ENCODE measurements at places on chromosomes 11 and 22.

DNA sequence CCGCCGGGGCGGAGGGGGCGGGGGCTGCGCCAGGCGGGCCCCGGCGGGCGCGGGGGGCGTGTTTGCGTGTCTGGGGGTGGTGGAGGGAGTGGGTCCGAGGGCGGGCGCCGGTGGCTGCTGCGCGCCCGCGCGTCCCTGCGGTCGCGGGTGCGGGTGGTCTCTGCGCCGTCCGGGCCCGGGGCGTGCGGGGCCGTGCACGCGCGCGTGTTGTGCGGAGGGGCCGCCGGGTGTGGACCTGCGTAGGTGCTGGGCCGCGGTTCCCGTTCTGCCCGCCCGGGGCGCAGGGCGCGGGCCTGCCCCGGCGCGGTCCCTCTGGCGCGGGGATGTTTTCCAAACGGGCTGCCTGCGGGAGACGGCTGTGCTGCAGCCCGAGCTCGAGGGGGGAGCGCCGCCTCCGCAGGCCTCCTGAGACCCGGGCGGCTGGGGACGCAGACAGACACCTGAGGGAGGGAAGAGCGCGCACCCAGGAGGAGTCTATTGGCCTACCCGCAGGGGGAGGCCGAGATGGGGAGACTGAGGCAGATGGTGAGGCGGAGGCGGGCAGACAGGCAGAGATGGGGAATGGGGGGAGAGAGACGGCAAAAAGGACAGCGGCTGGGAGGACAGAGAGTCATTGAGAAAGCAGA, 442 bp downstream of the PELI3 start:
- peak; percentile 64 for DNase-seq

GRCh38 chr22:26045860-26046259, 123.4 kb upstream of the SEZ6L start:
- no peak for DNase-seq

DNA sequence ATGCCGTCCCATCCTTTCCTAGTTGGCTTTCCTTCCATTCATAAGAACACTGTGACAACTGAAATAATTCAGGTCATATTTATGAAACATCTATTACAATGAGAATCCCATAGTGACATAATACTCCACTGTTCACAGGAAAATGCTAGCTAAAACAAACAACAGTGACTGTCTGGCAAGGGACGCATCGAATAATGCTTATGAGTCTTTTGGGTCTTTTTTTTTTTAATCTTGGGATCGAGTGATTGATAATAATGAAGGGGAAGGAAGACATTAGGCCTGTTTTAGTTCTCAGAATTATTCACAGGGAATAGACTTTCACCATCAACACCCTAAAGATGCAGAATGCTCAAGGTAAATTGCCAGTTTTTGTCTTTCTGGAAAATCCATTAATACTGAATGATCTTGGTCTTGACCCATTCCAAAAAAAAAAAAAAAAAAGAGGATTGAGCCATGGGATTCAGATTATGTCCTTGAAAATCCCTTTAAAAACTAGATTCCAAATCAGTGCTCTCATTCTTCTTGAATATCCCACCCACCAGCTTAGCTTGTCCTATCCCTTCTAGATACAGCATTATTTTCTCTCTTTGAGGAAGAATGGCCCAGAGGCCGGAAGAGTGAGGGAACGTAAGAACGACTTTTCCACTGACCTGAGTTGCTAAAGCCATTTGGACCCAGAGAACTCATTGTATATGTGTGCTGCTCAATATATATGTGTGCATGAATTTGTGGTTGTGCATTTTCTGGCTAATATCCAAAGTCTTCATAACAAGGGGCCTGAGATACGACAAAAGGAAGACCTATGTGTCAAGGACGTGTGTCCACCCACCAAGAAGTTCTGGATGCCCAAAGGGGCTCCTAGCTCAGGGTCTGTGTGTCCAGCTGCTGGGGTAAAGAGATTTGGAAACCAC, 35.2 kb upstream of the CREB3L1 start:
- DNase-seq, result peak; percentile 59

GRCh38 chr11:19467904-19468303, 227.2 kb upstream of the E2F8 start:
- no peak for DNase-seq

DNA sequence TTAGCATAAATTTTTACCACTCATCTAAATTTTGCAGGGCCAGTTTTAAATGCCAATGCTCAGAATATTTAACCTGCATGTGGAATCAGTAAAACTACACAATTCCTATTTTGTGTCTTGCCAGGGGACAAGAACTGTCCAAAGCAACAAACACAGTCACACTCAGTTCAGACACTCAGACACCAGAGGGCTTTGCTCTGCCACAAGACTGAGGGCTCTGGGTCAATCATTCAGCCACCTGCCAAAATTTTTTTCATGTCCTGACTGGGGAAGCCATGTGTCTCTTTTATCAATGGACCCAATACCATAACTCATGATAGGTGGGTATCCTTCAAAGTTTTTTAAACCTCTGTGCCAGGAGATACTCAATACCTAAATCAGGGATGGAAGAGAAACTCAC, 304.0 kb upstream of the ANO3 start:
- DNase-seq, result no peak

GRCh38 chr11:62577046-62577714, 3.5 kb upstream of the EEF1G start:
- DNase-seq, result no peak

- no peak for DNase-seq
Measured at GRCh38 chr11:15972838-15973237, 383.5 kb downstream of the SOX6 start.

- peak; percentile 57 for DNase-seq
Measured at GRCh38 chr22:46158283-46158682, 8.0 kb downstream of the PPARA start.

DNA sequence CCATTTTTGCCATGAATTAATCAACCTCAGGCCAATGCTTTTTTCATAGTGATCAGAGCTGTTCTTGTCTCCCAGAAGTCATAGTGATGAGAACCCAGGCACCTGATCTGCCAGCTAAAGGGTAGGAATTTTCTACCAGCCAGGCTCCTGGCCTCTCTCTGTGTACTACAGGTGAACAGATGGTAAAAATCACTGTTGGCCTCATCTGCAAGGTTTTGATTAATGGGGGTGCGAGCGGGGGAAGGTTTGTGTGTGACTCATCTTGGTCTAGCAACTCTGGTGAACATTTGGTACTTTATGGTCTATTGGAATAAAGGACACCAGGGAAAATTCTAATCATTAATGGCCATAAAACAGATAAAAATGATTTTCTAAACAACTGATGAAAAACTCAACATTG, 14.4 kb upstream of the APOL4 start:
- DNase-seq, result no peak

DNA sequence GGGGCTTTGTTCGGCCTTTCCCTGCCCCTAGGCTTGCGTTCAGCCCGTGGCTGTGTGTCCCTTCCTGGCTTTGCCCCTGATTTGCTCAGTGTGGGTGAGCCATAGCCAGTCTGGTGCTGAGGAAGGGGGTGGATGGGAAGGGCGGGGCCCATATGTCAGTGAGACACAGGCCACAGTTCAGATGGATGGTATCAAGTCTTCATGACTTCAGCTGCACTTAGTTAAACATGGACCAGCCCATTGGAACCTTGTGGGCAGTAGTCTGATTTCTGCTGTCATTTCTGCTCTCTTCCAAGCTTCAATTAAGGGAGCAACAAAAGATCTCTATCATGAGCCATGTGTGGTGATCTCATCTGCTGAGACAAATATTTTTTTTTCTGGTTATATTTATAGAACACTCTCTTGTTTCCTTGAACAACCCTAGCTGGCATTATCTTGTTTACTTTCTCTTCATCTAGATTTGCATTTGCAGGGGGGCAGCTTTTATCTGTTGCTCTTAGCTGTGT, 21.6 kb upstream of the PEX26 start:
- peak; percentile 57 for DNase-seq

GRCh38 chr11:94106716-94107115, 21.9 kb upstream of the PANX1 start:
- DNase-seq, result no peak

- peak; percentile 25 for DNase-seq
Measured at GRCh38 chr11:111911563-111912401, at the start of gene CRYAB. CRYAB (minus strand) TSS chr11:111911770; CDS start chr11:111911724, 46 bp downstream.

DNA sequence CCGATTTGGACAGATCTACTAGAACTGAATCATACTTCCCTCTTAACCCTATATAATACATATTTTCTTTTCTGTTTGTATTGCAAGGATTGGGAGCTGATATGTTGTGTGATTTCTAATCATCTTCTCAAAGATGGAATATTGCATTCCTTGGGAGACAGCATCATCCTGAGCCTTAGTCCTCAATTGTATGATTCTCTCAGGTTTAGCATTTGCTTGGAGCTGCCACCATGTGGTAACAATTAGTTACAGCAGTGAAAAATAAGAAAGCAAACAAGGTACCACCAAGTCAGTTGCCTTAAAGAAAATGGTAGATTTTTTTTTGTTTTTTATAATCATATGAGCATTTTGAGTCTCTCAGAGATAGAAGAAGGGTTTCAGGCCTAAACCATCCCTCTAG, 11.9 kb downstream of the SNX19 start:
- no peak for DNase-seq

DNA sequence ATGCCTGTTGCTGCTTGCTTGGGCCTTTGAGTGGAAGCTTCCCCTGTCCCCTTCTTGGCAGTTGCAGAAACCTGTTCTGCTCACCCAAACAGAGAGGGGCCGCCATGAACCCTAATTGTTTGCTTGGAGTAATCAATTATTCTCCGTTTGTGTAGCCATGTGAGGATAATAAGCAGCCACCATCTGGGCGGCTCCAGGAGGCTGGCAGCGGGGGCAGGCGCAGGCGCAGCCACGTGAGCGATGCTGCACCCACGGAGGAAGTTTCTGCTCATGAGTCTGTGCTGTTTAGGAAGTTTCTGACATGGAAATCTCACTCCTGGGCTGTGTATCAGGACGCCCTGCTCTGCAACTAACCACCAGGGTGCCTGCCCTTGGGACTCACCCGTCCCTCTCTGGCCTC, 90.1 kb downstream of the MPPED1 start:
- DNase-seq, result no peak

DNA sequence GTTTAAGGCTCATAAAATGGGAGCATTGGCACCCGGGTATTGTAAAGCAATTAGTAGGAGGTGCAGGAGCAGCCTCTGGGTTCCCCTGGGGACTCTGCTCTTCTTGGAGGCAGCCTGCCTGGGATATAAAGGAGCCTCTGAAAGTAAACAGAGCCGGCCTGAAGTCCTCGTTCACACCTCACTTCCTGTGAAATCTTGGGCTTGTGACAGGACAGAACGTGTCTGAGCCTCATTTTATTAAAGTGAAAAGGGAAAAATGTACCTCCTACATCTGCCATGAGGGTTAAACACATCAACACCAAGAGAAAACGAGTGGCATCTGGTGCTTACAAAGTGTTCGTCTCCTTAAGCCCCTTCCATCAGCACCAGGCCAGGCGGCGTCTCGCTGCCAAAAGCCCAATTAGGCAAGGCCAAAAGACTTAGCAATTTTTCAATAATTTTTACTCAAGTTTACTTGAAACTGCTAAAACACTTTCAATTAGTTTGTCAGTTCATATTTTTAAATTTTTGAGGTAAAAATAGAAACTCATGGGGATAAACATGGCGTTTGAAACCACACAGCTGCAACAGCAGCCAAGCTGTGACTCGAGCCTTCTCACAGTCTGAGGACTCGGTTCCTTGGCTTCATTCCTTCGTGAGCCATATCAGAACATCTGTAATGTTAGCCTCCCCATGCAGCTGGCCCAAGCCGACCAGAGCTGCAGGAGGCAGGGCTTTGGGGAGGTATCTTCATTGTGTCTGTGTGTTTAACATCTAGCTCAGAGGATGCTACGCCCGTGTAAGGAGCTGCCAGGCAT, 33.6 kb downstream of the MAP6 start:
- peak; percentile 40 for DNase-seq

DNA sequence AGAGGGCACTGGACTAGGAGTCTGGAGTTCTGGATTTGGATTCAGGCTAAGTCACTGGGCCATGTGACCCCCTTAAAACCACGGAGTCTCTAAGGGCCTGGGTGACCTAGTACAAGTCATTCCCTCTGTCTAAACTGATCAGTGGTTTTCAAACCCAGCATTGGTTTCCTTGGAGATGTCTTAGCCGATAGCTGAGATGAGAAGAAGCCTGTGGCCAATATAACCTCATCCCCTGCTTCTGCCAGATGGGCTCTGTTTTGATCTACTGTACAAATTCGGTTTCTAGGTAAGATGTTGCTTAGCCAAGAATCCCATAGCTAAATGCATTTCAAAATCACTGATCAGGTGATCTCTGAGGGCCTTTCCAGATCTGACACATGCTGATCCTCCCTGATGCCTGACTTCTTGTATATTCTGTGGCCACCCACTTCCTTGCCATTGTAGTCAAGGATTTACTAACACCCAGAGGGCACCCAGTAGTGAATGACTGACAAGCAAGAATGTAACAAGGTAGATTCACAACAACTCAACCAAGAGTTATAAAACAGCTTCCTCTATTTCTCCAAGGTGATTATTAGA, 53.1 kb downstream of the GALNT18 start:
- no peak for DNase-seq

GRCh38 chr11:34904421-34904955, 11.7 kb downstream of the APIP start:
- peak; percentile 4 for DNase-seq

All from erythroblast (primary cell).